ENCODE measurements at places on chromosomes 16 and 17. TPM values are rescaled to one million over a fixed set of nuclear protein-coding genes. Genes with fewer than 3 reads are reported as not detected.

GRCh38 chr17:57538736-57539456 is 206.2 kb downstream of the CCDC182 start:
- DNase-seq: no peak

PRR29 gene
- total RNA-seq: 0.26 TPM

DNA sequence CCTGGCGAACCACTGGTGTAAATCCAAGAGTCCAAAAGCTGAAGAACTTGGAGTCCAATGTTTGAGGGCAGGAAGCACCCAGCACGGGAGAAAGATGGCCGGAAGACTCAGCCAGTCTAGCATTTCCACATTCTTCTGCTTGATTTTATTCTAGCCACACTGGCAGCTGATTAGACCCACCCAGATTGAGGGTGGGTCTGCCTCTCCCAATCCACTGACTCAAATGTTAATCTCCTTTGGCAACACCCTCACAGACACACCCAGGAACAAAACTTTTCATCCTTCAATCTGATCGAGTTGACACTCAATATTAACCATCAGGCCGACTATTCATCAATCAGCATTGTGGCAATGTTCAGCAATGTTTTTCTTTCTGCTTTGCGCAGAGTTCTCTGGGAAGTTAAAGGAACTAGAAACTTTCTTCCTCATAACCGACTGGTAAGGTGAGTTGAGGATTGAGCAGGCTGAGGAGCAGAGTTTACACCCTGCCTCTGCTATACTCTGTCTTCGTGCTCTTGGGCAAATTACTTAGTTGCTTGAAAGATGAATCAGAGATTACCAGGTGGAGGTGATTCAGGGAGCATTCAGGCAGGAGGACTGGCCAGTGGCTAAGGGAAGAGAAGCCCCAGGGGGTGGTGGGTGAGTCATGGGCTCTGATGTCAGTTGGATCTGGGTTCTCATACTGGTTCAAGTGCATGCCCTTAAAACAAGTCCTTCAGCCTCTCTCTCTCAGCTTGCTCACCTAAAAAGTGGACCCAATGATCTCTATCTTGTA is 28.2 kb upstream of the BRD7 start:
- peak; percentile 76 for DNase-seq

DNA sequence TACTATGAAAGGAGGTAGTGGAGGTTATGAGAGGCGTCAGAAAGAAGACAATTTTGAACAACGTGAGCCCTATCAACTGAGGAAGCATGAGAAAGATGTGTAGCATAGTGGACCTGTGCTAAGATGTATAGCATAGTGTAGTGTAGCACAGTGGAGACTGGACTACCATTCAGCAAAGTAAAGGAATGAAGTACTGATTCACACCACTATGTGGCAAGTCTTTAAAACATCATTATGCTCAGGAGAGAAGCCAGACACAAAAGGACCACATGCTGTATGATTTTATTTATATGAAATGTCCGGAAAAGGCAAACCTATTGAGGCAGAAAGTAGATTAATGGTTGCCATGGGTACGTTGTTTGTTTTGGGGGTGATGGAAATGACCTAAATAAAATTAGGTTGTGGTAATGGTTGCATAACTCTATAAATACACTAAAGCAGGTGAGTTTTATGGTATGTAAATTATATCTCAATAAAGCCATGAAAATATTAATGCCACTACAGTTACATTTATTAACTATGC is 20.4 kb upstream of the XYLT1 start:
- DNase-seq: no peak

KRTAP4-9 gene
- not detected for total RNA-seq

BOLA2B gene
- total RNA-seq: 12.6 TPM

GRCh38 chr17:56173958-56174835 is 20.9 kb downstream of the ANKFN1 start:
- peak; percentile 36 for DNase-seq

DNA sequence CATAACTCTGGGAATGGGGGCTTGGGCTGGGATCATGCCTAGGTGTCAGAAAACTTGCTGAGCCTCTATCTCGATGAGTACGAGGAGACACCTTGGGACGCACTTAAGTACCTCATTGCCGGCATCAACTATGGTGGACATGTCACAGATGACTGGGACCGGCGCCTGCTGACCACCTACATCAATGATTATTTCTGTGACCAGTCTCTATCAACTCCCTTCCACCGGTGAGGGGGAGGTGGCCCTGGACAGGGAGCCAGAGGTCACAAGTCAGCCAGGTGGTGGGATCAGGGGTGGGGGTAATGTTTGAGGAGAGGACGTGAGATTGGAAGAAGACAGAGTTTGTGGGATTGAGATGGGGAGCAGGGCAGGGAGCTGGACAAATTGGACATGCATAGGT is 3.4 kb upstream of the KDM6B start:
- no peak for DNase-seq

DNA sequence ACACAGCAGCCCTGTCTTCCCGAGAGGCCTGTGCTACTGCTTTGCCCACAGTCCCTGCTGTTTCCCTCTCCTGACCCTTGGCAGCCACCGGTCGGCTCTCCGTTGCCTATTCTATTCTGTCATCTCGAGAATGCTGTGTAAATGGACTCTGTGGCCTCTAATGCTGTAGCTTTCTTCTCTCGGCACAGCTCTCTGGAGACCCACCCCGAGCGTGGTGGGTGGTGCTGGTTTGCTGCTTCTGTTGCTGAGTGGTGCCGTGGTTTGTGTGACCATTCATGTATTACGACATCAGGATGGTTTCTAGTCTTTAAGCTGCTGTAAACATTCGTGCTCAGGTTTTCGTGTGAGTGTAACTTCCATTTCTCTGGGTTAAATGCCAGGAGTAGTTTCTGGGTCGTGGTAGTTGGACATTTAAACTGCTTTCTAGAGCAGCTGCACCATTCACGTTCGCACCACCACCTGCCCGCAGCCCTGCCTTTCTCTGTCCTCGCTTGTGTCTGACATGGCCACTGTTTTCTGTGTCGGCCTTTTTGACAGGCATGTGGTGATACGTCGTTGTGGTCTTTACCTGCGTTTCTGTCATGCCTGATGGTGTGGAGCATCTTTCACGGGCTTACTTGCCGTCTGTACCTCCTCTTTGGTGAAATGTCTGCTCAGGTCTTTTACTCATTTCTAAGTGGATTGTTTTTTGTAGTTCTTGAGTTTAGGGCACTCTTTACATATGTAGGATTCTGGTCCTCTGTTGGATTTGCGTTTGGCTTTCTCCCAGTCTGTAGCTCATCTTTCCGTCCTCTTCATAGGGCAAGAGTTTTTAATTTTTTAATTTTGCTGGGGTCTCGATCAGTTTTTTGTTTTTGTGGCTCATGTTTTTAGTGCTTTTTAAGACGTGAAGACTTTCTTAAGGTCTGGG is 47.7 kb upstream of the ZNF750 start:
- no peak for DNase-seq

- no peak for DNase-seq
Measured at GRCh38 chr16:70480127-70481105, 26.0 kb downstream of the FCSK start.

TP53TG3B gene
- not detected for total RNA-seq

- DNase-seq: no peak
Measured at GRCh38 chr16:62717026-62717425, 680.8 kb upstream of the CDH8 start.

- DNase-seq: no peak
Measured at GRCh38 chr16:72287649-72288048, 115.7 kb upstream of the PMFBP1 start.

- no peak for DNase-seq
Measured at GRCh38 chr16:75921281-75921680, 195.0 kb upstream of the CPHXL start.

PRSS36 gene
- 0.17 TPM for total RNA-seq

GRCh38 chr17:77466140-77466539 is 325.4 kb downstream of the SEC14L1 start:
- no peak for DNase-seq

- no peak for DNase-seq
Measured at GRCh38 chr17:74443516-74444296, 11.8 kb downstream of the GPRC5C start.

DNA sequence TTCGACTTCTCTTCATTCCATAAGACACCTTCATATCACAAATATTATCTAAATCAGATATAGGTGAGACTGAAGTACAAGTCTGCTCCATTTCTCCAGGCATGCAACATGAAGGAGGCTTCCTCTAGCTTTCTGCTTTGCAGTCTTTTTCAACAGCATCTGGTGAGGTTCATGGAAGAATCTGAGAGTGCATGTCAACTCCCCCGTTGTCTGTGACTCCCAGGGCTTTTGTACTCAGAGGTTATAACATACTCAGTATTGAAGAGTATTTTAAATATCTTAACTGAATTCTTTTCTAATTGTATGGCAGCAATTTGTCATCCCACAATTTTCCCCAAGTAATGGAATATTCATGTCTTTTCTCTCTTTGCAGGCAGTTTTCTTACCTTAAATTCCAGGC is 448.7 kb downstream of the CDH8 start:
- DNase-seq: no peak

PSMD7 gene
- total RNA-seq: 65.9 TPM

ASGR1 gene
- 0.66 TPM for total RNA-seq
